Ovary (tissue), 10 donors: ENCODE measurements at places on chromosomes 2 and 18.

- no peak for DNase-seq
These were observed 43.3 kb upstream of the RAB1A start for GRCh38 chr2:65172994-65173790.

GRCh38 chr18:79856119-79857007 lies 58.6 kb downstream of the KCNG2 start:
- DNase-seq = no peak

GRCh38 chr18:22385718-22386117 lies 32.0 kb downstream of the CTAGE1 start:
- no peak for DNase-seq

- DNase-seq = no peak
These were observed 78.3 kb downstream of the SH3BP4 start for GRCh38 chr2:235030126-235030525.

DNA sequence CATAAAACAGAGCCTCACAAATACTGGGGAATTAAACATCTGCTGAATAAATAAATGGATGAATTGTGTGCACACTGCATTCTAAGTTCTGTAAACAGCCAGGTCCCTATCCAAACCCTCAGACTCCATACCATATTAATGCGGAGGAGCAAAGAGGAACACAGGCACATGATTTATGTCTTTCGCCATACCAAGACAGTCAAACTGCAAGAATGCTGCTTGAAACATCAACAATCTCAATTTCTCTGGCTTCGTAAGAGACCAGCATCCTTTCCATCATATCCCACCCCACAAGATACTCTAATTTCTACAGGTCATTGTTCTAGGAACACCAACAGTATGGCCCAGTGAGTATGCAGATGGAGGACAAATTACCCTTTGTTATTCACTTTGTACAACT lies 15.0 kb downstream of the KANSL3 start:
- no peak for DNase-seq

GRCh38 chr2:83900862-83901261 lies 558.2 kb downstream of the SUCLG1 start:
- DNase-seq = no peak

GRCh38 chr18:28193177-28193778 lies 16.3 kb upstream of the CDH2 start:
- DNase-seq = no peak

DNA sequence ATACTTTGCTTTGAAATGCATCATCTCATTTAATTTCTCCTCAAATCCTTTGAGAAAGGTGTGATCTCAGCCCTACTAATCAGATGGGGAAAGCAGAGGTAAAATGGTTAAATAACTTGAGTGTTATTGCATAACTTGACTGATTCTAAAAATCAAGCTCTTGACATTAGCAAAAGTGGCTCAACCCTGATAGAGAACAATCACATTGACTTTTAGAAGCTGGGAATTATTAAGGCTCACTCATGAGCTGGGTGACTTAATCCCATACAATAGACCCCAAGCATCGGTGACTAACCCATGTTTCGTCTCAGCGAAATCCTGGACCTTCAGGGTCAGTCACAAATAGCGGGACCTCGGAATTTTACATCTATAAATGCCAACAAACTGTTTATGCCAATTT lies 378.9 kb downstream of the NBAS start:
- DNase-seq = no peak

DNA sequence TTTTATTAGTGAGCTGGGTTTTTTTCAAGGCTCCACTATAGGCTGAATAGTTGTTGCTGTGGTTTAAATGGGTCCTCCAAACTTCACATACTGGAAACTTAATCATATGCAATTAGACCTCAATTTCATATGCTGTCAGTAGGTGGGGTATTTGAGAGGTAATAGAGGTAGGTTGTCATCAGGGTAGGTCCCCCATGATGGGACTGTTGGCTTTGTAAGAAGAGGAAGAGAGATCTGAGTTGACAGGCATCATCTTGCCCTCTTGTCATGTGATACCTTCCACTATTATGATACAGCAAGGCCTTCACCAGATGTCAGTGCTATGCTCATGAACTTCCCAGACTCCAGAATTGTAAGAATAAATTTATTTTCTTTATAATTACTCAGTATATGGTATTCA lies 819.4 kb downstream of the LRP1B start:
- no peak for DNase-seq

- no peak for DNase-seq
These were observed 224.3 kb downstream of the ANAPC1 start for GRCh38 chr2:111659361-111660333.

DNA sequence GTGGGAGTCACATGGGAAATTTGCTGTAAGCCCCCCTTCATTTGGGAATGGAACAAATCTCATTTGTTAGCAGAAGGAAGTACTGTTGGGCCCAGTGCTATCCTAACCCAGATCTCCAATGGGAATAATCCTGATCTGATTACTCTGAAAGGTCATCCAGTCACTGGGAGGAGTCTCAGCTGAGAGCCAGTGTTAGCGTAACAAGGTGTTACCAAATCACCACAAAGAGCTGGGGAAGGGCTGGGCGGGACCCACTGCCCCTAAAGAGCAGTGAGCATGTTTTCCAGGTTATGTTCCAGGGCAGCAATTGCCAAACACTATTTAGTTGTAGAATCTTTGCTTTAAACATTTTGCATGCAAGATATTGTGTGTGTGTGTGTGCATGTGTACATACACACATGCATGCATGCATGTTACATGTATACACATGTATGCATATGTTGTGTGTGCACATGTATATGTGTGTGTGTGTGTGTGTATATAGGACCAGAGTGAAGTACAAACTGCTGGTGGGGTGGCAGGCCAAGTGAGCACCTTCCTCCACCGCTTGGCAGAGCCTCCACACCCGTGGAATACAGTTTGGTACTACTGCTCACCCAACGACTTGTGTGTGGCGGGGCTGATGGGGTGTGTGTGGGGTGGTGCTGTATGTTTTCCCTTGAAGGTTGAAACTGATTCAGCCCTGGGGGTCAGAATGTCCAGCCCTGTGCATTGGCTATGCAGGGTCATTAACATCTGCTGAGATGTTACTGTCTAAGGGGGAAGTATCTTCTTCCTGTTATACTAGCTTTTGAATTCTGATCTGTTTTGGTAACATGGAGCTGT lies 15.2 kb downstream of the INPP5D start:
- no peak for DNase-seq

- no peak for DNase-seq
These were observed 108.7 kb upstream of the FSHR start for GRCh38 chr2:49262801-49263560.

- peak; percentile 44 for DNase-seq
These were observed 2.4 kb downstream of the FIGN start for GRCh38 chr2:163733301-163733938.

DNA sequence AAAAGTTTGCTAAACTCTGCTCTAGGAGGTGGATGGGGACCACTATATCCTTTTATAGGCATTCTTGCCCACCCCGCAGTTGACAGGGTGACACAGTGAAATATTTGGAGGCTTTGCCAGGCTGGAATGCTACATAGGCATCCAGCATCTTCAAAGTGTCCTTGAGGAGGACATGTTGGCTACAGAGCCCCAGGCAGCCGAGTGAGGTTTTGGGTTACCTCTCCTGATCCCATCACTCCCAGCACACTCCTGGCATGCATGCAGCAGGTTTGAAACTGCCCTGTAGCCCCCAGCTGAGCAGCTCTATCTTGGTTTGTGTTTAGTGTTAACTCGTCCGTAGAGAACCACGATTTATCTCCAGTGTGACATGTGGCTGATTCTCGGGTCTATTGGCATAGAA lies 7.3 kb downstream of the FOSL2 start:
- DNase-seq = no peak

- DNase-seq = no peak
These were observed 236.6 kb upstream of the MMADHC start for GRCh38 chr2:149824136-149824535.

DNA sequence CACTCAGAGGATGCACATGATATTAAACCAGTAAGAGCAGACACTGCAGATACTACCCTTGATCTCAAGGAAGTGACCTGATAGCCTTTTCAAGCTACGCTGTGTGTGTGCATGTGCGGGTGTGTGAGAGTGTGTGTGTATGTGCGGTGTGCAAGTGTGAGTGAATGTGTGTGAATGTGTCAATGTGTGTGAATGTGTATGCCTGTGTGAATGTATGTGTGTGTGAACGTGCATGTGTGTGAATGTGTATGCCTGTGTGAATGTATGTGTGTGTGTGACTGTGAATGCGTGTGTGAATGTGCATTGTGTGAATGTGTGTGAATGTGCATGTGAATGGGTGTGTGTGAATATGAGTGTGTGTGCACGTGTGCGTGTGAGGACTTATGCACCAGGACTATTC lies 53.8 kb downstream of the KCNG2 start:
- no peak for DNase-seq

DNA sequence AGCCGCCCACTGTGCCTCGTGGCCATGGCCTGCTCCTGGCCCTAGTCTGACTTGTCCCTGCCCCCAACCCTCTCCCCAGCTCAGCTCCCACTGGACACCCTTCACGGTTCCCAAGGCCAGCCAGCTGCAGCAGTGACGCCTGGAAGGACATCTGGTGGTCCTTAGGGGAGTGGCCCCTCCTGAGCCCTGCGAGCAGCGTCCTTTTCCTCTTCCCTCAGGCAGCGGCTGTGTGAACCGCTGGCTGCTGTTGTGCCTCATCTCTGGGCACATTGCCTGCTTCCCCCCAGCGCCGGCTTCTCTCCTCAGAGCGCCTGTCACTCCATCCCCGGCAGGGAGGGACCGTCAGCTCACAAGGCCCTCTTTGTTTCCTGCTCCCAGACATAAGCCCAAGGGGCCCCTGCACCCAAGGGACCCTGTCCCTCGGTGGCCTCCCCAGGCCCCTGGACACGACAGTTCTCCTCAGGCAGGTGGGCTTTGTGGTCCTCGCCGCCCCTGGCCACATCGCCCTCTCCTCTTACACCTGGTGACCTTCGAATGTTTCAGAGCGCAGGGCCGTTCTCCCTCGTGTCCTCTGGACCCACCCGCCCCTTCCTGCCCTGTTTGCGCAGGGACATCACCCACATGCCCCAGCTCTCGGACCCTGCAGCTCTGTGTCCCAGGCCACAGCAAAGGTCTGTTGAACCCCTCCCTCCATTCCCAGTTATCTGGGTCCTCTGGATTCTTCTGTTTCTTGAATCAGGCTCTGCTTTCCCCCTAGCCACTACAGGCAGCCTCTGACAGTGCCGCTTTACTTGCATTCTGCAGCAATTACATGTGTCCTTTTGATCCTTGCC lies 35.8 kb downstream of the ANO7 start:
- no peak for DNase-seq

GRCh38 chr18:1665079-1665478 lies 760.4 kb downstream of the ADCYAP1 start:
- DNase-seq = no peak

GRCh38 chr2:143843686-143844085 lies 676.2 kb downstream of the ZEB2 start:
- no peak for DNase-seq

GRCh38 chr2:2116657-2117056 lies 214.4 kb downstream of the MYT1L start:
- no peak for DNase-seq

DNA sequence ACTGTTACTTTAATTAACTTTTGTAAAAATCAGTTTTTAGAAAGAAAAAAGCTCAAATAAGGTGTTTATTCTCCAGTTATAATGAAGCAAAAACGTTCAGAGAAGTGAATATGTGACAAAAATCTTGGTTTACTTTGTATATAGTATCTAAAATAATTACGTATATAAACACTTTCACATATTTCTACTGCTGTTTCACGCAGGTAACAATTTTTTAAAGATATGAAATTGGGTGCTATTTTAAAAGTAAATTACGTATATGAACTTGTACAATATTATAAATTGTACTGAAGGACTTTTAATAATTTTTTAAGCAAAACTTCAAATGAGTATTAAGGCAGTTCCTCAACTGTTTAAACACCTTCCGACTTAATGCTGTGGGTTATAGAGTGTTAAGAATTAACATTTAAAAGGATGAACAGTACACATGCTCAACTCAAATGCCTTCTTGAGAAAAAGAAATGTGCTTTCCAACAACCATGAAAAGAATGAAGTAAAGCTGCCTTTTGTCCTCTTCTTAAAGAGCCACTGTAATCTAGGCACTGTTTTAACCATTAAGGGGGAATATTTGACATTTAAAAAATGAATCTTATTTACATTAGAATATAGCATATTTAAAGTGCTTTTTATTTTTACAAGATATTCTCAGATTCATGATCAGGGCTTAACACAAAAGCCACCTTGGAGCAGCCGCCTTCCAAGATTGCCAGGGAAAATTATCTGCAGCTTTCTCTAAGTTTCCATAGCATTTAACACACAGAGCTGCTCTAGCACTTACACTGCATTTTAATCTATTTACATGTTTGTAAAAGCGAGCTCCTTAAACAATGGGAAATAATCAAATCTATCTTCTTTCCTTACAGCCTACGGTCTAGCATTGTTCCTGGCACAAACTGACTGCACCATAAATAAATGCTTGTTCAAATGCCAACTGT lies 56.5 kb upstream of the CDKL4 start:
- DNase-seq = no peak

- no peak for DNase-seq
These were observed 75.3 kb downstream of the GALNT3 start for GRCh38 chr2:165718610-165719210.

DNA sequence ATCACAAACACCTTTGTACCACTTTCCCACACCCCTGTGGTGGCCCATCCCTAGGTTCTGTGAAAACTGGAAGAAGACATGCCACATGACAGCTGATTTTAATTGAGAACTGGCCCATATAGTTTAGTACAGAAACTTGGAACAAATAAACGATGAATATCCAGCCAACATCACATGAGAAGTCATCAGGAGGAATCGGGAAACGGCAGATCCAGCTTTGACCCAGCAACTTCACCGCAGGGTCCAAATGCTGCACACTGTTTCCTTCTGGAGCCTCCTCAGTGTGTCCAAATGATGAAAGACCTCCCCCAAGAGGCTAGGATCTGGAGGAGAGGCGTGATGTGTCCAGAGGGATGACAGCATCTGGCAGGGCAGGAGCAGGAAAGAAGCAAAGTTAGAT lies 75.5 kb downstream of the COPS8 start:
- DNase-seq = no peak

- DNase-seq = no peak
These were observed 168.8 kb downstream of the ZNF385B start for GRCh38 chr2:179692610-179693009.

DNA sequence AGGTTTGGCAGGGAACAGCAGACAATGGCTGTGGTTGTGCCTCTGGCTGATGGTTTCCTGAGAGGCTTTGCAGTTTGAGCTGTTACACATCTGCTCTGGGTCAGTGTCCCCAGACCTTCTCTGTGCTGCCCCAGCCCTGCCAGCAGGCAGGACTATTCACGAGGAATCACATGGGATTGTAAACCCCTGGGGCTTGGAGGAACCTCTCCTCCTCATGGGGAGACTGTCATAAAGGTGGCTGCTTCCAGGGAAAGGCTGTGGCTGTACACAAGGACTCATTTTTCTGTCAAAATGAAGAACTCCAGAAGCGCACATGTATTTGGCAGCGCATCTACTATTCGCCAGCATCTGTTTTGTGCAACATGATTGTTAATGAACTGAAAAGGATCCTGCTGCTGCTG lies 142.6 kb upstream of the CYP1B1 start:
- DNase-seq = no peak

- no peak for DNase-seq
These were observed 112.2 kb upstream of the TTC39C start for GRCh38 chr18:23902396-23902795.
